ENCODE measurements at places on chromosomes 5 and 9. TPM values are rescaled to one million over a fixed set of nuclear protein-coding genes. Genes with fewer than 3 reads are reported as not detected.

The C5 gene
- 1.6 TPM for total RNA-seq

The ESM1 gene
- total RNA-seq = not detected

The TSLP gene
- not detected for total RNA-seq

The F12 gene
- total RNA-seq = 0.68 TPM

The IL4 gene
- 1.2 TPM for total RNA-seq

The TMEM252 gene
- not detected for total RNA-seq

The PTGER4 gene
- 42.9 TPM for total RNA-seq

The PCDHGA6 gene
- total RNA-seq = 0.12 TPM

The BTNL3 gene
- total RNA-seq = not detected

The GFI1B gene
- not detected for total RNA-seq

The GBA2 gene
- total RNA-seq = 55.3 TPM

The FLT4 gene
- total RNA-seq = 1.4 TPM

The ASS1 gene
- total RNA-seq = 6.0 TPM

The ECM2 gene
- total RNA-seq = not detected

The FIBCD1 gene
- total RNA-seq = not detected

The GCNT1 gene
- total RNA-seq = 3.2 TPM

The IL5 gene
- total RNA-seq = 0.48 TPM

The MAST4 gene
- 23.6 TPM for total RNA-seq

The BARHL1 gene
- total RNA-seq = not detected

The IL9 gene
- total RNA-seq = not detected

The DAB2IP gene
- not detected for total RNA-seq

The ABO gene
- total RNA-seq = 0.50 TPM

The SLC6A3 gene
- not detected for total RNA-seq

The S1PR3 gene
- 0.08 TPM for total RNA-seq

The INSL6 gene
- not detected for total RNA-seq

The ACTBL2 gene
- total RNA-seq = not detected

The AGXT2 gene
- not detected for total RNA-seq

The CCDC171 gene
- total RNA-seq = 1.3 TPM

The SWI5 gene
- 12.1 TPM for total RNA-seq

The AK8 gene
- not detected for total RNA-seq

The C1QTNF3 gene
- 4.3 TPM for total RNA-seq
